Colonic mucosa (tissue), 4 donors: ENCODE measurements at places on chromosomes 6 and 20.
A peak's percentile ranks its signal among the peaks of the same experiment; 100 is the strongest.

GRCh38 chr6:4971851-4972250 is 32.0 kb downstream of the RPP40 start:
- no peaks in the 10 kb centered on the region for H3K27me3 ChIP-seq
- no peaks in the 10 kb centered on the region for H3K36me3 ChIP-seq

- no peak for DNase-seq
- no peak overlapping the region for H3K4me3 ChIP-seq
- H3K4me1 ChIP-seq = no peaks in the 10 kb centered on the region
- H3K27ac ChIP-seq = no peak overlapping the region
- H3K27me3 ChIP-seq = no peaks in the 10 kb centered on the region
- no peaks in the 10 kb centered on the region for H3K36me3 ChIP-seq
Observed at GRCh38 chr20:14888134-14888533, 550.7 kb upstream of the FLRT3 start.

DNA sequence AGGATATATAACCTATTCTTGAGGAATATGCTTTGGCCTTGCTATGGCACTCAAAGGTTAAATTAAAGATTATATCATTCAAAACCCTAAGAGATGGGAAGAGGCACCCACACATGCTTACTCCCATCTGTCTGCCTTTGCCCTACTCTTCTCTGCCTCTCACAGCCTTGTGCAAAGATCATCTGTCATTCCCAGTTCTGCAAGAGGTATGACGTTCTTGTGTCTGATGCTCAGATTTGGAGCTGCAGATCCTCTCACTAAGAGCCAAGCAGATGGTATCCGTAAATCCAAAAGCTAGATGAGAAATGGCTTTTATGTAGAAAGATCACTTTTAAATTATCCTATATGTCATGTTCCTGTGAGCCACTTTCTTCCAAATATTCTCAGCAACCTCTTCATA is 112.0 kb downstream of the GPR63 start:
- H3K27me3 ChIP-seq = no peaks in the 10 kb centered on the region
- no peak overlapping the region for H3K27ac ChIP-seq
- no peak overlapping the region for H3K4me3 ChIP-seq

DNA sequence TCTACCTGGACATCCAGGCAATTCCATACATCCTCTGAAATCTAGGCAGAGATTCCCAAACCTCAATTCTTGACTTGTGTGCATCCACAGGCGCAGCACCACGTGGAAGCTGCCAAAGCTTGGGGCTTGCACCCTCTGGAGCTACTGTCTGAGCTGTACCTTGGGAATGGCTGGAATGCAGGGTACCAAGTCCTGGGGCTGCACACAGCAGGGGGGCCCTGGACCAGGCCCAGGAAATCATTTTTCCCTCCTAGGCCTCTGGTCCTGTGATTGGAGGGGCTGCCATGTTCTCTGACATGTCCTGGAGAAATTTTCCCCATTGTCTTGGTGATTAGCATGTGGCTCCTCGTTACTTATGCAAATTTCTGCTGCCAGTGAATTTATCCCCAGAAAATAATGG is 391.9 kb upstream of the CHD6 start:
- H3K27me3 ChIP-seq = no peaks in the 10 kb centered on the region
- no peaks in the 10 kb centered on the region for H3K4me1 ChIP-seq
- H3K27ac ChIP-seq = no peak overlapping the region
- H3K4me3 ChIP-seq = no peak overlapping the region

DNA sequence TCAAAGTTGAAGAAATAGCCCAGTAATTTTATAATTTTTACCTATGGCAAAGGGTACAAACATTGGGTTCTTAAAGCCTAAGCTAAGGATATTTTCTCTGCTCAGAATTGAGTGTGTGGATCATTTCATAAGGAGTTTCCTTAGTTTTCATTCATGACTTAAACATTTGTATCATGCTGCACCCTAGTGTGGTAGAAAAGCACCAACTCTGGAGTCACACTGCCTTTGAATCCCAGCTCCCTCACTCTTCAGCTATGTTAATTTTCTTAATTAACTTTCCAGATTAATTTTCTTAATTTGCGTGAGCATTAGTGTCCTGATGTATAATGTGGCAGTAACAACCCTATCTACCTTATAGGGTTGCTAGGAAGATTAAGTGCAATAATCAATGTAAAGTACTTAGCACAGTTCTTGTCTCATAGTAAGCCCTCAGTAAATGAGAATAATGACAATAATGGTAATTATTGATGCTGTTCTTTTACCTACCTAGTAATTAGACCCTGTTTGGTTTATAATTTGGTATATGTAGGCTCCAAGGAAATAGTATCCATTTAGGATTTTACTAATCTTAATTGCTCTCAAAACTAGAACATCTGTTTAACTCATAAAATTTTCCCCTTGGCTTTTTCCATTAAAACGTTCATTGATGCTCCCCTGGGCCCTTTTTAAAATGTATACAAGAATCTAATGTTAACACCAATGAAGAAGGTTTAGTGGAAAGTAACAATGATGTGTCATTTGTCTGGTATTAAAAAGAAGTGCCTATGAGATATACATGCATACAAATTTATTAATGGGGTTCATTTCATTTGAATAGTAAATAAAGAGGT is 31.6 kb downstream of the DSE start:
- H3K4me3 ChIP-seq = no peak overlapping the region
- H3K27me3 ChIP-seq = no peaks in the 10 kb centered on the region
- no peaks in the 10 kb centered on the region for H3K36me3 ChIP-seq
- H3K27ac ChIP-seq = no peak overlapping the region
- H3K4me1 ChIP-seq = no peaks in the 10 kb centered on the region

DNA sequence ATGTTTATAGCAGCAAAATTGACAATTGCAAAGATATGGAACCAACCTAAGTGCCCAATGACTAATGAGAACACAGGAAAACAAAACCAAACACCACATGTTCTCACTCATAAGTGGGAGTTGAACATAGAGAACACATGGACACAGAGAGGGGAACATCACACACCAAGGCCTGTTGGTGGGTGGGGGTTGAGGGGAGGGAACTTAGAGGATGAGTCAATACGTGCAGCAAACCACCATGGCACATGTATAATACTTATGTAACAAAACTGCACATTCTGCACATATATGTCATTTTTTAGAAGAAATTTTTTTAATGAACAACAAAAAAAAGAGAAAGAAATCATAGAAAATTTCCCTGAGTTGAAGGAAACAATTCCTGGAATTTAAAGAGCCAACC is 3.9 kb downstream of the EPM2A start:
- no peaks in the 10 kb centered on the region for H3K27me3 ChIP-seq
- no peak for DNase-seq
- H3K36me3 ChIP-seq = no peaks in the 10 kb centered on the region
- no peaks in the 10 kb centered on the region for H3K4me1 ChIP-seq

DNA sequence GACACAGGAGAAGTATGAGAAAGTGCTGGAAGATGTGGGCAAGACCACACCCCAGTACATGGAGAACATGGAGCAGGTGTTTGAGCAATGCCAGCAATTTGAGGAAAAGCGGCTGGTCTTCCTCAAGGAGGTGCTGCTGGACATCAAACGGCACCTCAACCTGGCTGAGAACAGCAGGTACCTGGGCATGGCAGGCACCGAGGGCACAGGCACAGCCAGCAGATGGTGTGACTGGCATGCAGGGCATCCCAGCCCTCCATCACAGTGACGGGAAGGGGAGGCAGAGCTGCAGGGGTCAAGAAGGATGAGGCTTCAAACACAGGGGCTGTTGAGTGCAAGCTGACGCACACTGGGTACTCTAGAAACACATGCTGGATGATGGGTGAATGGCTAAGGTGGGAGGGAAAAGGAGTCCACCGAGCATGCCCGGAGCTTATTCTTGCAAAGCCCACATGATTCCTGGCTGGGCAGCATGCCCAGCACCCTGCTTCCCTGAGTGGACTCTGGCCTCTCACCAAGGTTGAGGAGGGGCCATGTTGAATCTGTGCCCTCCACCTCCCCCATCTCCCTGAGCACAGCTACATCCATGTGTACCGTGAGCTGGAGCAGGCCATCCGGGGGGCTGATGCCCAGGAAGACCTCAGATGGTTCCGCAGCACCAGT is 26.3 kb downstream of the SPDEF start:
- no peak overlapping the region for H3K27ac ChIP-seq
- H3K4me3 ChIP-seq = no peak overlapping the region
- H3K36me3 ChIP-seq = no peaks in the 10 kb centered on the region
- no peaks in the 10 kb centered on the region for H3K27me3 ChIP-seq
- H3K4me1 ChIP-seq = no peaks in the 10 kb centered on the region
- peak; percentile 57 for DNase-seq
